ENCODE measurements at places on chromosomes 12 and 14.

- H3K4me3 ChIP-seq, result no peak overlapping the region
- H3K27me3 ChIP-seq, result no peaks in the 10 kb centered on the region
- DNase-seq, result no peak
- H3K36me3 ChIP-seq, result no peaks in the 10 kb centered on the region
Observed at GRCh38 chr12:57759360-57759980, 4.6 kb downstream of the MARCHF9 start.

DNA sequence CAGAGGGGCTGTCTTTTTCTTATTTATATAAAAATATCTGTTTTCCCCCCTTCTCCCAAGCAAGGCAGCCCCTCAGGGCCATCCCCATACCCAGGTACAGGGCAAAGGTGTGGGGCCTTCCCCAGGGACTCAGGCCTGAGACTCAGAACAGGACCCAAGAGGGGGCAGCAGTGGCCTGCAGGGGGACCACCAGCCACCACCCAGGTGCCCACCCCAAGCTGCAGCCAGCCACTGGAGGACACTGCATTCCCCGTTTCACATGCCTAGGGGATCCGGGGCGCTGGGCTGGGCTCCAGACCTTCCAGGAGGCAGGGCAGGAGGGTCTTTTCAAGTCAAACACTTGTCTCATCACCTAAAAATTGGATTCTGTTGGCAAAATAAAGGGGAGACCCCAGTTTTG lies 83.3 kb downstream of the SCARB1 start:
- H3K4me1 ChIP-seq, result no peaks in the 10 kb centered on the region
- H3K27ac ChIP-seq, result no peak overlapping the region
- no peaks in the 10 kb centered on the region for H3K27me3 ChIP-seq
- no peaks in the 10 kb centered on the region for H3K36me3 ChIP-seq
- H3K4me3 ChIP-seq, result no peak overlapping the region

DNA sequence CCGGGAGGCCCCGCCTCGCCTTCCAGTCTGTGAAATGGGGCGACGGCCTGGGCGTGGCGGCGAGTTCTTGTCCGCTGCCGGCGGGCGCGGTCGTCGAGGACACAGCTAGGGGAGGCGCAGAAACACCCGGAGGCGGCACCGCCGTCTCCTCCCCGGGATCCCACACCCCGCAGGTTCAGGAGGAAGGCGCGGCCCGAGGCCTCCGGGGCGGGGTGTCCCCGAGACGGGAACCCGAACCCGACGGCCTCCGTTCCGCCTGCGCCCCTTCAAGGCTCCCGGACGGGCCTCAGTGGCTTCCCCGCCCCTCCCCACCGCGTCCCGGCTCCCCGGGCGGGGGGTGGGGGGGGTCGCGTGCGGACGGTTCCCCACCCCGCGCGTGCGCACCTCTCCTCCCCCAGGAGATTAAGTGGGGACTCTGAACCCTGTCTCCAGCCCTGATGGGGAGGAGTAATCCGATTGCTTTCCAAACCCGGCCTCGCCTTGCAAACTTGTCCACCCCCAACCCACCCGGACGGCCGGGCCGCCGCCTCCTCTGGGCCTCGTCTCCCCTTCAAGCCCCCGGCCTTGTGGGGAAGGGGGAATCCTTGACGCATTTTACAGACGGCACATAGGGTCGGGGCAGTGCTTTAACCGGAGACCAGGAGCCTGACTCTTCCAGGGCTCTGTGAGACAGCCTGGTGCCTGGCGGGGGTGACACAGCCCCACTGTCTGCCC lies 35.3 kb upstream of the ANKRD9 start:
- H3K27me3 ChIP-seq, result no peaks in the 10 kb centered on the region
- peak overlapping the region; percentile 12 for H3K4me3 ChIP-seq
- H3K27ac ChIP-seq, result peak overlapping the region; percentile 82
- no peaks in the 10 kb centered on the region for H3K36me3 ChIP-seq
- no peak for DNase-seq
- peaks cover 40% of the 10 kb centered on the region for H3K4me1 ChIP-seq

GRCh38 chr12:107066691-107067090 lies 26.7 kb downstream of the CRY1 start:
- no peaks in the 10 kb centered on the region for H3K4me1 ChIP-seq
- DNase-seq, result no peak

Measured in esophagus squamous epithelium (tissue), 5 donors.